Activated T-helper 9 cell treated with anti-CD3 and anti-CD28 coated beads, Interleukin-2, amount 50 U/mL, for 16 hours (primary cell): ENCODE measurements at places on chromosomes 4 and X.

- no peak for DNase-seq
Measured at GRCh38 chr4:79980448-79980847, 92.6 kb downstream of the ANTXR2 start.

- no peak for DNase-seq
Measured at GRCh38 chr4:20318001-20318908, 66.5 kb downstream of the SLIT2 start.

DNA sequence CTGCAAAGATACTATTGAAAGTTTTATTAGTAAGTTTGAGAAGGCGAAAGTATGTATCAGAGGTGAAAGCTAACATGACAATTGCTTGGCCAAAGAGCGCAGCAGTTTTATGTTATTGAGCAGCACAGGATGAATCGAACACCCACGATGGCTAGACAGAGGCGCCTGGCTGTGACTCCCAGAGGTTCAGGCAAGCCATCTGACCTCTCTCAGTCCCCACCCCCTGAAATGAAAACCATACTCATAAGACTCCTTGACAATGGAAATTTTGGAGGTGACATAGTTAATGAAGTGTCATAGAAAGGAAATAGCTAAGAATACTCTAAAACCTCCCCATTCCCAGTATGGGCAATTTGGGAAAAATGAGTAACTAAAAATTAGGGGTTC lies 70.6 kb downstream of the MGST2 start:
- no peak for DNase-seq

- no peak for DNase-seq
Measured at GRCh38 chr4:42396752-42397634, at the start of gene SHISA3. SHISA3 (plus strand) TSS chr4:42397488; CDS start chr4:42398057, 569 bp downstream.

DNA sequence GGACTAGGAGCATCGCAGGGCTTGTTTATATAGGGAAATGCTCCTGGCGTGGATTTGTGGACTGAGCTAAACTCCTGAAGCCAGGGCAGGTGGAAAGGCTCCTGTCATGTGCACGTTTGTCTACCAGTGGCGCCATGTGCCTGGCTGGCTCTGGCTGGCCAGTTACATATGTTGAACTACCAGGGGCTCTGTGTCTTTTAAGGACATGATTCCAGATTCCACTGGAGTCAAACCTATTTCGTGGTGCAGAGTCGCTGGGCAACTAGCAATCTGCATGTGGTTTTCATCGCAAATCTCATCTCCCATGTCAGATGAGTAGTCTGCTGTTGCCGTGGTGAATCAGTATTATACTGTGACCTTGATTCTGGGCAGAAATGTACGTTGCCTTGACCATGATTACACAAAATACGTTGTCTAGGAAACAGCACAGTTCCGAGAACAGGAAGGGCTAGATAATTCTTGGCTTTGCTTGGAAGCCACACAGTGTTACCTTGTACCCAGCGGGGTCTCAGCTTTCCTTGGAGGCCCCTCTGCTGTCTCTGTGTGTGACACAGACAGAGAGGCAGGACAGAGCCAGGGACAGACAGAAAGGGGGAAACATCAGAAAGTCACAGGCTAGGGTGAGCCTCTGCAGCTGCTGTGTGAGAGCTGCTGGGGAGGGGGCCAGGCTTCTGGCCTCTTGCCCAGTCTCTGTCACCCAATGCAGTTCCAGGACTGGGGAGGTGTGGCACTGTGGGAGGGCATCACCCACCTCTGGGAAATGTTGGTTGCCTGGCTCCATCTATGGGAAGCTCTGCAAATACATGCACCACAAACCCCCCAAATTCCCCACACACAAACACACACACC lies 19.2 kb downstream of the PNMA6E start:
- DNase-seq: no peak

DNA sequence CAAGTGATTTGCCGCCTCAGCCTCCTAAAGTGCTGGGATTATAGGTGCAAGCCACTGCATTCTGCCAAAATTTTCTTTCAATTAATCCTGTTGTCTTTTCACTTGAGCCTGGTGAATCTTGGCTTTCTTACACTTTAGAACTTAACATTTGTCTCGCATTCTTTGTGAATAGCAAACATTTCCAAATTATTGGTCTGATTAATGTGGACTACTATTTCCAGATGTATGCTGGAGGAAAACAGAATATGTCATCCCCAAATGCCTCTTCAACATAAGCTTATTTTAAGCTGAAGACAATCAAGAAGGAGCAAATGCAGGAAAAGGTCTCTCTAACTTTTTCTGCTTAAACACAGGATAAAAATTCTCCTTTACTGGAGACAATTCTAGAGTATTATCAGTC lies 233.4 kb downstream of the PPP4R3C start:
- no peak for DNase-seq

- DNase-seq: no peak
Measured at GRCh38 chr4:24513718-24514117, 70.6 kb downstream of the DHX15 start.

DNA sequence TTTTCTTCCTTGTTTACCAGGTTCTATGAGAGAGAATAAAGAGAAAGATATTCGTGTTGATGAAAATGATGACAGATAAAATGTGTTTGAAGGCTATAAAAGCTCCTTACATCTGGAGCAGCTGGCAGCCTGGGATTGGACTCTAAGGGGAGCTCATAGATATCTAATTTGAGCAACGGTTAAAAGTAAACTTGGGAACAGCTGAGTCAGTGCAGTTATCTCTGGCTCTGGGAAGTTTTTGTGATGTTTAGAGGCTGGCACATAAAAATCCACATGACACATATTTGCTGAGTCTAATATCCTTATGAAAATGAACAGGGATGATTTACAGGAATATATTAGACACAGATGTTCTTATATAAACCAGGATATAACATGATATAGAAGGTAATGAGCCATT lies 331.8 kb upstream of the TENM3 start:
- no peak for DNase-seq

DNA sequence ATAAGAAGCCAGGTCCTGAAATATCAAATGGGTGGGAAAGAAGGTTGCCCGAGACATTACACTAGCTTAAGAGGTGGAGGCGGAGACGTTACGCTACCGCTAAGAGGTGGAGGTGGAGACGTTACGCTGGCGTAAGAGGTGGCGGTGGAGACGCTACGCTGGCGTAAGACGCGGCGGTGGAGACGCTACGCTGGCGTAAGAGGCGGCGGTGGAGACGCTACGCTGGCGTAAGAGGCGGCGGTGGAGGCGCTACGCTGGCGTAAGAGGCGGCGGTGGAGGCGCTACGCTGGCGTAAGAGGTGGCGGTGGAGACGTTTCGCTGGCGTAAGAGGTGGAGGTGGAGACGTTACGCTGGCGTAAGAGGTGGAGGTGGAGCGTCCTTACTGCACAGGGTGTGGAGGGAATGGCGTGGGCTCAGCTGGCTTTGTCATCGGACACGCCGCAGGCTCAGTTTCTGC lies 12.8 kb downstream of the CYP4V2 start:
- DNase-seq: no peak

GRCh38 chr4:112593438-112594133 lies 43.1 kb downstream of the ZGRF1 start:
- no peak for DNase-seq

- no peak for DNase-seq
Measured at GRCh38 chr4:143294310-143294709, 42.4 kb upstream of the GAB1 start.

- DNase-seq: no peak
Measured at GRCh38 chr4:137678796-137679195, 146.5 kb upstream of the PCDH18 start.

GRCh38 chr4:113993887-113994286 lies 14.4 kb upstream of the ARSJ start:
- no peak for DNase-seq

DNA sequence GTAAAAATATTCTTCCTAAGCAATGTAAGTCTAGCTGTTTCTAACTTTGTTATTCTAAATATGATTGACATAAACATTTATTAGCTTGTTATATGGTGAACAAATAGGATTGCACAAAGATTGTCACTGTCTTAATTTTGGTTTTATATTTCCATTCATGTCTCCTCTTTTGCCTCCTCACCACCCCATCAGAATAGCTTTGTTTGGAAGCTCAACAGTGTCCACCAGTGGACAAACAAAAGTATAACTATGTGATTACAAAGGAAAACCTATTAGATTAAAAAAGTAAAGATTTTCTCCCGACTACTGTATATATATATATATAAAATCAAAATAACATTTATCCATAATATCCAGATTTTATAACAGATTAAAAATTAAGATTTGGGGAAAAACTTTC lies 468.2 kb downstream of the ZIC3 start:
- DNase-seq: no peak

DNA sequence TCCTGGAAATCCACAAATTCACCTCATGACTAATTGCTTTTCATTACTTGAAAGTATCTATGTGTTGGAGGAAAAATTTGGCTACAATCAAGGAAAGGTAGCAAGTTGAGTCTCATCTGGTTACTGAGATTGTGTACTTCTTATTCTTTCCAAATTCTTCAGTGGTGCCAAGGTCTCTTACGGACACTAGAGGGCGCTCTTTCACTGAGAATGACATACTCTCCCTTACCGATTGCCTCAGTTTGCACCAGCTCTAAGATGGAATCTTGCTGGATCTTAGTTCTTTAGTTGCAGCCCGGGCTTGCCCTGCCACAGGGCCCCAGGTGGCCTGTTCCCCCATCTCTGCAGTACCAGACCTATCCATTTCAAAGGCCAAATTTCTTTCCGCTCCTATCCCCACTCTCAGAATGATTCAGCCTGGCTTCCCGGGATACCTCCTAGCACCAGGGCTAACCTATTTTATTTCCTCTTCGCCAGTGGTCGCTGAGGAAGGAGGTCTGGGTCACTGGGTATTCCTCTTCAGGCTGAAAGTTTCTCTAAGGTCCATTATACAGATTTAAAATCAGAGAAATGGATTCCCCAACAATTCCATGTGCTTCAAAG lies 24.6 kb upstream of the GPR50 start:
- DNase-seq: no peak

DNA sequence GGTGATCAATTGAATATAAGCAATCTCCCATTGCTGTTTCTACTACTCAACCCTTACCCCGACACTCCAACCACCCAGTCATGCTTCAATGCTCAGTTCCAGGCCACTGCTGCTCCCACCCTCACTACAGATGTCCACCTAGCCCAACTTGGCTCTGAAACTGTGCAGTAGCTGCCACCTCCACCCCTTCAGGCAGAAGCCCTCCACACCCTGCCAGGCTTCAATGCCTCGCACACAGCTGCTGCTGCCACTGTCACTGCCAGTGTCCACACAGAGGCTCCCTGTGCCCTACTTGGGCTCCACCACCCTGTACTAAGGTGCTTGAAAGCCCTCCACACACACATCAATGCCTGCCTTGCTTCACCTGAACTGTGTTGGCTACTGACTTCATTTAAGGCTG lies 34.6 kb downstream of the LAMTOR3 start:
- no peak for DNase-seq

DNA sequence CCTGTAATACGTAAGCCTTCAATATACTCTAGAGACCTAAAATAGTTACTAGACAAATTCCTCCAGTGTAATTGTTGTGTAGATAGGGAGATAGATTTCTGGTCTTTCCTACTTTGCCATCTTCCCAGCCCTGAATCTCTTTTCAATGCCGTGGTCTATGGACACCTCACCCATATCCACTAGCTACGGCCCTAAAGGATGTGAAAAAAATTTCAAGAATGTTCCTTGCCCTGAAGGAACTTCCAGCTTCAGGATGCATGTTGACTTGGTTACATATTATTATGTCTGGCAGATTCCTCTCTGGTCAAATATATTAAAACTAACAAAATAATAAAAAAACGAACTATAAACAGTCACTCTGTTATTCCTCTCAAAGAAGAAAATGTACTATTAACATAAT lies 52.4 kb upstream of the TSPAN5 start:
- DNase-seq: no peak

- DNase-seq: no peak
Measured at GRCh38 chr4:6198768-6199421, 1.5 kb downstream of the JAKMIP1 start.

- DNase-seq: no peak
Measured at GRCh38 chr4:67723949-67724348, 23.0 kb upstream of the UBA6 start.

GRCh38 chr4:7703688-7704087 lies 236.0 kb downstream of the AFAP1 start:
- DNase-seq: no peak

DNA sequence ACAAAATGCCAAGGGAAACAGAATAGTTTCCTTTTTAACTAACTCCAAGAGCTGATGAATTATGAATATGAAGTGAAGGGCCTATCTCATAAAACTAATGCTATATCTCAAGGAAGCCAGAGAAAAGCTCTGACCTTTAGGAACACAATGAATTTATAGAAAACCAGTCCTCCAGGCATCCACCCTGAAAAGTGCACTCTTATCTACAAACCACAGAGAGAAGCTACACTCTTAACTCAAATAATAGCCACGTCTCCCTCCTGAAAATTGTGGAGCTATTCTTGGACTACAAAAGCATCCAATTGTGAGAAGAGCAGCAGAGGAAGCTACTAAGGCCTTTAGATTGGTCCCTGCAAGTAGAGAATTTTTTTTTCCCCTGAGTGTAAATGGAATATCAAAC lies 253.9 kb downstream of the IL15 start:
- no peak for DNase-seq

DNA sequence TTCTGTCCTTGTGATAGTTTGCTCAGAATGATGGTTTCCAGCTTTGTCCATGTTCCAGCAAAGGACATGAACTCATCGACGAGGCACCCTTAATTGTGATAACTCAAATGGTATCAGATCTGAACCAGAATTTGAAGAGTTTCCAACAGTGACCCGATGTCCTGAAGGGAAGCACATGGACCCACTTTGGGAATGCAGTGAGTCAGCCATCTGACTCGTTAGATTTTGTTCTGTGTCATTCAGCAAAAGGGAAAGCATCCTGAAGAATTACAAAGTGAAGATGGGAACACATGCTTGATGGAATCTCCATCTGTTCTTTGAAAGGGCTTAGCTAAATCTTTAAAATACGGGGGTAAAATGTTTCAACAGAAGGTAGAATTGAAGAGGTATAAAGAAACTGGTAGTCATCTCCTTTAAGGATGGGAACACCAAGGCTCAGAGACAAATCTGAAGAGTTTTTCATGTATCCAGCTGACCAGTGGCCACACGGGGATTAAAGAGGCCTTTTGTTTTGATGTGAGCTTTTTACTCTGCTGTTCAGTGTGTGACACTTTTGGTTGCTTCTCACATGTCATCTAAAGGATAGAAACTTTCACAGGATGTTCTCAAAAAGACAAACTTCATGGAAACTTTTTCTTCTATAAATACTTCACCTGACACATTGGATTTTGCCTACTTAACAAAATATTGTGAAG lies 393.8 kb downstream of the INPP4B start:
- no peak for DNase-seq
